Endothelial cell of umbilical vein (primary cell): ENCODE measurements at places on chromosomes 5 and 9. TPM values are rescaled to one million over a fixed set of nuclear protein-coding genes. Genes with fewer than 3 reads are reported as not detected.
A peak's percentile ranks its signal among the peaks of the same experiment; 100 is the strongest.

FCN2 gene
- total RNA-seq, result not detected in 2 replicates

- DNase-seq, result peak; percentile 70
Observed at GRCh38 chr9:134443174-134444037, 117.2 kb downstream of the RXRA start.

GPR150 gene
- 0.31 and 0.35 TPM in 2 replicates for total RNA-seq

GRCh38 chr9:68951879-68952659, 61.8 kb downstream of the PRKACG start:
- DNase-seq, result no peak

DNA sequence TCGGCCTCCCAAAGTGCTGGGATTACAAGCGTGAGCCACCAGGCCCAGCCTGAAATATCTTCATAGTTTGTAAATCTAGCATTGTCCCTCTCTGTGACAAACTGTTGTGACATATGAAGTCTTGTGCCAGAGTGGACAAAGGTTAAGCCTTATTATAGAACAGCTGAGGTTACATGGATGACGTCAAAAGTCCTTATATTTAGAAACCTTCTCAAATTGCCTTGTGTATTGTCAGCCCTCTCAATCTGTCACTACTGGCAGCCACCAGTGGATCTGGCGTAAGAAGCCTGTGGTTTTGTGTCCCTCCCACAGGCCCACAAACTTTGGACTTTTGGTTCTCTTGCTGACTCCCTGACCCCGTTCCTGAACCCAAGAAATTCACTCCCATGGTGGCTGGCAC, 79.4 kb upstream of the CCDC112 start:
- no peak for DNase-seq
